ENCODE measurements at places on chromosomes 11 and 22. TPM values are rescaled to one million over a fixed set of nuclear protein-coding genes. Genes with fewer than 3 reads are reported as not detected.

Gene MMP27
- total RNA-seq, result not detected

Gene TEX12
- total RNA-seq, result not detected

Gene OR2AG1
- total RNA-seq, result not detected

Gene CHRNA10
- 0.89 TPM for total RNA-seq

Gene THY1
- 1.5 TPM for total RNA-seq

Gene OSM
- not detected for total RNA-seq

Gene ACTN3
- total RNA-seq, result not detected

Gene SYT12
- 0.37 TPM for total RNA-seq

Gene ZP1
- total RNA-seq, result not detected

Gene CREB3L1
- total RNA-seq, result 56.0 TPM

Gene TPBGL
- total RNA-seq, result not detected

Gene HTR3B
- total RNA-seq, result not detected

Gene KRTAP5-11
- not detected for total RNA-seq

Measured in left ventricle myocardium superior (tissue), 1 donor.